Stimulated activated CD8-positive, alpha-beta memory T cell treated with anti-CD3 and anti-CD28 coated beads, Interleukin-4, amount 100 ng/mL, for 1 hour (primary cell): ENCODE measurements at places on chromosomes 16 and 17.
A peak's percentile ranks its signal among the peaks of the same experiment; 100 is the strongest.

- DNase-seq, result peak; percentile 21
These were observed 8.0 kb downstream of the ST3GAL2 start for GRCh38 chr16:70430667-70431536.

DNA sequence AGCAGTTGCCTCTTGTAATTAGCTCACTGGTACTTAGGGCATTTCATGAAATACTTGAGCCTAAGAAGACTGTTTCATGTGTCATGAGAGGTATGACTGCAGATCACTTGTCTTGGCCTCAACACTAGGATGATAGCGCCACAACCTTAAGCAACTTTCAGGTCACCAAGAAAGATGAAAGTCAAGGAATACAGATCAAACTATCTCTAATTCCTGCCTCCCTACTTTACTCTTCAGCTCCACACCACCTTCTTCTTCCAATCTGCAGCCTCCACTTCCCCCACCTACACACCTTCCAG is 28.0 kb downstream of the GNA13 start:
- no peak for DNase-seq

- no peak for DNase-seq
These were observed 27.9 kb upstream of the PMFBP1 start for GRCh38 chr16:72199761-72200337.

- DNase-seq, result no peak
These were observed 794 bp downstream of the ANKS3 start for GRCh38 chr16:4733211-4733742.

DNA sequence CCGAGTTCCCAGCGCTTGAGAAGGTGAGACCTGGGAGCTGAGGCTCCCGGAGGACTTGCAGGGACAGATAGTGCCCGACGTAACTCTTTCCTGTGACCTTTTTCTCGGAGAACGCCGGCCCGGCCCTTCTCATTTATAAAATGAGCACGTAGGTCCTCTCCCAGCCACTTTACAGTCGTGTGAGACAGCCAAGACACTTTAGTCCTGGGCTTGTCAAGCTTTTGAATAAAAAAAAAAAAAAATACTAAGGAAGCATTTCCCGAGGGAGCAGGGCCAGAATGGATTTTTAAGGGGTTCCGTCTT is 241 bp downstream of the DRC3 start:
- no peak for DNase-seq

DNA sequence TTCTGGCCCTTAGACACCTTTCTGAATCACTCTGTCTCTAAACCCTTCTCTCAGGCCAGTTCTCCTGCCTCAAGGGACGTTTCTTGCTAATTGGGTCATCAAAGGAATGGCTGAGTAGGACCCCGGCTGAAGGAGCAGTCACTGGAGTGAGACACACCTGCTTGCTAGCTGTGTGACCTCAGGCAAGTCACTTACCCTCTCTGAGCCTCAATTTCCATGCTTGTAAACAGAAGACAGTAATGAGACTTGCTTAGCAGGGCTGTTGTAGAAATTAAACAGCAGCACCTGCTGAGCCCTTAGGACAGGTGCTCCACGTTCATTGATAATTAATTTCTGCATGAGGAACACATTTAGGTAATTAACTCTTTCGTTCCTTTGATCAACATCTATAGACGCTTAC is 6.8 kb downstream of the CIBAR2 start:
- DNase-seq, result no peak

DNA sequence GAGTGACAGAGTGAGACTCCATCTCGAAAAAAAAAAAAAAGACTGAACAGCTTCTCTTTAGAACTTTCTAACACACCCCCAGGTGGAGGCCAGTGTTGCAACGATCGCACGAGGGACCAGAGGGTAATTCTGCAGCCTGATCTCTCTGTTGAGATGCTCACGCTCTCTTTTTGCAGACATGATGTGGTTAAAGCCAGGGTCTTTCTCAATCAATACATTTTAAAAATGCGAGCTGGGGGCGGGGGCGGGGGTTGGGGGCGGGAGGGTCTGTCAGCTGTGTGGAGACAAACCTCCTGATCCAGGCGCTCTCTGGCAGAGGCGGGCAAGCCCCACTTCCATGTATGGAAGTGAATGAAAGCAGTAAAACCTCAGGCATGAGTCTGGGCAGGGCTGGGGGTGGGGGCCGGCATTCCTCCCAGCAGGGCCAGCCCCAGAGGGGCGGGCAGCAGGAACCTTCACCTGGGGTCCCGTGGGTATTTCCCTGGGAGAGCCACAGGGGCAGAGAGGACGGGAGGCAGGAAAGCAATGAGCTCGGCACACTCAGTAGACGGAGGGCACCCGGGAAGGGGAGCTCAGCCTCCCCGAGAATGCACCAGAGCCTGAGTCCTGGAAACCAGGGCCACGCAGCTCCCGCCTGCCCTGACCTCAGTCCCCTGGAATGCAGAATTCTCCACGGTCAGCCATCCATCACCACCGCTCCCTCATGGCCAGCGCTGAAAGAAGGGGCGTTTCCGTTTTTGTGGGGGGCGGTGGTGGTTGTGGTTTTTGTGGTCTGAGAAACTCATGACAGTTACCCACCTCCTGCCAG is 28.0 kb downstream of the NXN start:
- DNase-seq, result no peak

DNA sequence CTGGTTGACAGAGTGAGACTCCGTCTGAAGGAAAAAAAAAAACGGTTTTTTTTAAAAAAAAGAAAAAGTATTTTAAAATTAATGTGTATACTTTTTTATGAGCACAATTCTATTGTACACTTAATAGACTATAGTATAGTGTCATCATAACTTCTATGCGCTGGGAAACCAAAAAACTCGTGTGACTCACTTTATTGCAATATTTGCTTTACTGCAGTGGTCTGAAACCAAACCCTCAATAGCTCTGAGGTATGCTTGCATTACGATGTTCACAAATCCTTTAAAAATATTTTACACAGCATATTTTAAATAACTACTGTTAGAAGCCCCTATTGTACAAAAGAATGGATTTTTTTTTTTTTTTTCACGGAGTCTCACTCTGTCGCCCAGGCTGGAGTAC is 12.4 kb upstream of the MAP2K6 start:
- DNase-seq, result no peak

GRCh38 chr17:78014646-78015045 is 56.1 kb downstream of the TNRC6C start:
- no peak for DNase-seq

- DNase-seq, result no peak
These were observed 52.1 kb downstream of the SCNN1B start for GRCh38 chr16:23354246-23354645.

DNA sequence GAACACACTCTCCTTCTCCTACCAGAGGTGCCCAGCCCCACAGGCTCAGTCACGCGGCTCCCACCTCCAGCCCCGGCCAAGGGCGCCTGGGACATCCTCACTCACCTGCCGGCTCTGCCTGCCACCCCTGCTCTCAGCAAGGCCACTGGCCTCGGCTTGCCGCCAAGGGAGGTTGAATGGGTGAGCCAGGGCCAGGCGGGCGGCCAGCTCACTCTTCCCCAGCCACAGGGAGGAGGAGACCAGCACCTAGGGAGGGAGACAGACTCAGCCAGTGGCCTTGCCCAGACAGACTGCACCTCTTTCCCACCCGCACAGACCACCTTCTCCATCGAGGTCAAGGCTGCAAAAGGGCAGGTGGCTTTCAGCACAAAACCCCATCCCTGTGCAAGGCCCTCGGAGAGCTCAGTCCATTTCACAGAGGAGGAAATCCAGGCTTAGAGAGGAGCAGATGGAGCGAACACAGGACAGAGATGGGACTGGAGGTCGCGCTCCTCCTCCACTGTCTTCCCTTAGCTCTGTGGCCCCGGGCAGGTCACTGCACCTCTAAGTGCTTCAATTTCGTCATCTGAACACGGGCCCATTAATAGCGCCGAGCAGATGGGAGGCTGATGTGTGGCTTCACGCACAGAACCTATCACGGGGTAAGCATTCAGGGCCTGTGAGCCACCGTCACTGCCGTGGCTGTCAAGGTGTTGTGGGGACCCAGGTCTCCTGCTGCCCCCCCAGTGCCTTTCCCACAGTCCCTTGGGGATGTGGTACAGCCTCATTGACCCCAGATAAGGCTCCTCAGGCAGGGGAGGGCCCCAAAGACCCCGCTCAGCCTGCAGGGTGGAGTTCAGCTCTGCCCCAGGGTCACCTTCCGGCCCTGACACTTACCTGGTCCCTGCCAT is 56.1 kb downstream of the RMI2 start:
- DNase-seq, result no peak

DNA sequence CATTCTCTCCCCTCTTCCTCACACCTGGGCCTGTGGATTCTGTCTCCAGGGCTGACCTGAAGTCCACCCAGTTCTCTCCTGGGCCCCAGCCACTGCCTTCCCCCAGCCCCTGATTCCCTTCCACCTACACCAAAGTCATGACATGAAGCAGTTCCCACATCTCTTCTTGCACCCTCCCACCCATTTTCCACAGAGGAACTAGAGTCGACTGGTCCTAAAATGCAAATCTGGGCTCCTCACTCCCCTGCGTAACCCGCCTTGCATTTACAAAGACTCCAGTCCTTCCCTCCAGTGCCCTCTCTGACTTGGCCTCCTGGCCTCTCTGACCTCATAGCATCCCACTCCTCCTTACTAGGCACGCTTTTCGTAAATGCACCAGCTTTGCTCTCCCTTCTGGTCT is 14.8 kb downstream of the COX6A2 start:
- DNase-seq, result no peak

DNA sequence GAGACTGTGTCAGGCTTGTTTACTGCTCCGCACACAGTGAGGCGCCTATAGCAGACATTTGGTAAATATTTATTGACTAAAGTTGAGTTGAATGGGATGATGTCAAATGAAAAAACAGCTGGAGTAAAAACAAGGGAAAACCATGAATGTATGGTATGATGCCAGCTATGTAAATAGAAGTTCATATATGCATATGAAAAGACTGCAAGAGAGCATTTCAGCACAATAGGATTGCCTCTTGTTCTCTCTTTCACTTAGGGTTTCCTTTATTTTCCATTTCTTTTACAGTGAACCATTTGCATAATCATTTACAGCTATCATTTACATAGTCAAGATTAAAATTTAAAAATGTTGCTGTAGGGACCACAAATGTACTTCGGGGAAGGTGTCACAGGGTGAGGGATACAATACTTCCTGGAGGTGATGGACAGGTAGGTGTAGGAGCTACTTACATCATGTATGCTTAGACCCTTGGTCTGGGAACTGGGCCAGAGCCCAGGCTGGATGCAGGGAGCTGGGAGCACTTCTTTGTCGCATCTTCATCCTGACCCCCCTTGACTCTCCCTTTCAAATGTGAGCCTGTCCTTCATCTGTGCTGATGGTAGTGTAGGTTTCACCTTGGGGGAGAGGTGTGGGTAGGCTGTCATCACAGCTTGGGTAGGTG is 113.3 kb downstream of the UTP18 start:
- no peak for DNase-seq

DNA sequence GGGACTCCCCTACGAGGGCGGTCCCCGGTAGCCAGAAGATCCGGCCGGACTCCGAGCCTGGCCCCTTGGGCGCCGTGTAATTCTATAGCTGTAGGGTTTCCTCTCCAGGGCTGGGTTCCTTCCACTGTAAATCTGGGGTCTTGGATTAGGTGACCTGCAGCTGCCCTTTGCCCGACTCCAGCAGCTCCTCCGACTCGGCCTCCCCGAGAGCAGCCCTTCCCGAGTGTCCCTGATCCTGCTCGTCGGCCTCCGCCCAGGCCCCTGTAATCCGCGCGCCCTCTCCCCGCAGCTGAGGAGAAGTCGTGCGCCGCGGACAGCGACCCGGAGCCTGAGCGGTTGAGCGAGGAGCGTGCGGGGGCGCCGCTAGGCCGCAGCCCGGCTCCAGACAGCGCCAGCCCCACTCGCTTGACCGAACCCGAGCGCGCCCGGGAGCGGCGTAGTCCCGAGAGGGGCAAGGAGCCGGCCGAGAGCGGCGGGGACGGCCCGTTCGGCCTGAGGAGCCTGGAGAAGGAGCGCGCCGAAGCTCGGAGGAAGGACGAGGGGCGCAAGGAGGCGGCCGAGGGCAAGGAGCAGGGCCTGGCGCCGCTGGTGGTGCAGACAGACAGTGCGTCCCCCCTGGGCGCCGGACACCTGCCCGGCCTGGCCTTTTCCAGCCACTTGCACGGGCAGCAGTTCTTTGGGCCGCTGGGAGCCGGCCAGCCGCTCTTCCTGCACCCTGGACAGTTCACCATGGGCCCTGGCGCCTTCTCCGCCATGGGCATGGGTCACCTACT is 5.5 kb downstream of the TBX2 start:
- DNase-seq, result no peak

DNA sequence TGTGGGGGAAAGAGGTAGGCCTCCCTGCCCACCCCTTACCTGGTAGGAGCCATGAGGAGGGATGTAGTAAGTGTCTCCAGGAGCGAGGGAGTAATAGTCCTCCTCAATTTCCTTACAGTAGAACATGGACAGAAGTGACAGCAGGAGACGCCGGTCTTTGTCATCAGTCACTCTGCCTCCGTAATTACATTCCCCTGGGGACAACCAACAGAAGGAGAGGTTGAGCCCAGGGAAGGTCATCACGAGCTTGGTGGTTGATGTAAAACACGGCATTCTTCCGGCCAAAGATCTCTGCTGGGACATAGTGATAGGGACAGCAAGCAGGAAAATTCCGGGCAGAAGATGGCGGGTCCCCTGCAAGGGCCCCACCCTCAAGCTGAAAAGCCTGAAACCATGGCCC is 47.9 kb downstream of the LYRM1 start:
- DNase-seq, result no peak

DNA sequence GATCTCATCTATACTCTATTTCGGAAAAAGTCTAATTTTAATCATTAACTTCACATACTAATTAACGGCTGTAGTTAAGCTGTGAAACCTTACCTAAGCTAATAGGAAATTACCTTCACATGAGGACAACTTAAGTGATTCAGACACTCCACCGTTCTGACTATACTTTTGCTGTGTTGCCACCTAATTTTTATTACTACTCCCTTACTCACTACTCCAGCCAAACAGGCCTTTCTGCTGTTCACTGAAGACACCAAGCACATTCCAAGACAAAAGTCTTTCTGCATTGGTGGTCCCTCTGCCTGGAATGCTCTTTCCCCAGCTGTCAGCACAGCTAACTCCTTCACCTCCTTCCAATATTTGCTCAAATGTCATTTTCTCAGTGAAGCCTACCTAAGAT is 1.3 kb downstream of the CMTR2 start:
- no peak for DNase-seq

GRCh38 chr17:71237903-71238538 is 882.8 kb upstream of the SOX9 start:
- DNase-seq, result no peak

- DNase-seq, result no peak
These were observed 53.2 kb upstream of the SIAH1 start for GRCh38 chr16:48438414-48438813.
